ENCODE measurements at places on chromosomes 1 and 21.

DNA sequence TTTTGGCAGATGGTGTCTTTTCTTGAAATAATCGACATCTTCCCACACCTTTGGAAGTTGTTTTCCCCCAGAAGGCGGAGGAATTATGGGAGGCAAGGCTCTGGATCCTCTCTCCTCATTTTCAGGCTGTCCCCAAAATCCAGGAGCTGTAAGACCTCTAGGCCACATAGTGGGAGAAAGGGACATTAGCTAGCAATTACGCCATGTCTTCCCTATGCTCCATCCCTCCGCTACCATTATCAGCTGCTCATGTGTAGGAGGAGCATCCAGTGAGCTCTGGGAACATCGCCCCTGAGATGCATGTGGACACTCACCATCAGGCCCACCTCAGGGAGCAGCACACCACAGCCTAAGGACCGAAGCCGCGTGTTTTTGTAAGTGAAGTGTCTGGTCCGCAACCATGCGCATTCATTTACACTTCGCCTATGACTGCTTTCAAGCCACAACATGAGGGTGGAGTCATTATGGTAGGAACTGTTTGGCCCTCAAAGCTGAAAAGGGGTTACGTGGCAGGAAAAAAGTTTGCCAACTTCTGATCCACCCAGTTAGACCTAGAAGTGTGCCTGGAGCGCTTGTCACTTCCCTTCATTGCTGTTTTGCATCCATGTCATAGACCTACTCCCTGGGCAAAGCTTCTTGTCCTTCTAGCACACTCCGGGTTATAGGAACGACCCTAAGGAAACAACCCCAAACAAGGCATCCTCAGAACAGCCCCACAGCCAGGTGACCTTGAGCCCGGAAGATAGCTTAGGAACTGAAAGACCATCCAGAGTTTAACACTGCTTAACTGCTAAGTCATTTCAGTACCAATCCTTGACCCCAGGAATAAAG, 85.5 kb downstream of the C1orf94 start:
- no peak for DNase-seq

DNA sequence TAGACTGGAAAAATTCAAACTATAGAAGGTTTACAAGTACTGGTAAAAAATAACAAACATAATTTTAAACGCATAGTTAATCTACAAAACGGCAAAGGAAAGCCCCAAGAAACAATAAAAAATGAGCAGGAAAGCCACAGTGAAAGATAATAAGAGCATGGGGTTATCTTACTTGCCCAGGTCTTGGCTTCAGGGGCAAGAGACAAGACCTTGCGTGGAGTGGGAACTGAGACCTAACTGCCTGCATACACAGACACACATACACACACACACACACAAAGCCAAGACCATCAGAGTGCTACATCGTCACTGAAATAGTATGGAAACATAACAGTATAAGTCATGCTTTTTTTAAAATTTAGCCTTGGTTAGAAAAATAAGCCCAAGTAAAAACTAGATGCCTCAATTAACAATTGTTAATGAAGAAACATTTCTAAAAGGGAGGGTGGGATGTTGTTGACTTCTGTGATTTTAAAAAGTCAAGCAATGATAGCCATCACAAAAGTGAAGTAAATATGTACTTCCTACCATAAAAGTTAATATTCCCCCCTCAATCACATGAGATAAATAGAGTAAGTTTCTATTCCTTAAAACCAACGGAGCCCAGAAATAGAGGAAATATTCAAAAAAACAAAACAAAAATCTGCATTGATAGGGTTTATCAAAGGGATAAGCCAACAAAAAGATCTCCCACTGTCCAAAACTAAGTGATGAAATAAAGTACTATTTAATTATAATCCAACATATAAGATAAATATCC, 29.4 kb upstream of the CRP start:
- no peak for DNase-seq

- DNase-seq, result no peak
These were observed 105.7 kb upstream of the COL6A1 start for GRCh38 chr21:45875881-45876280.

DNA sequence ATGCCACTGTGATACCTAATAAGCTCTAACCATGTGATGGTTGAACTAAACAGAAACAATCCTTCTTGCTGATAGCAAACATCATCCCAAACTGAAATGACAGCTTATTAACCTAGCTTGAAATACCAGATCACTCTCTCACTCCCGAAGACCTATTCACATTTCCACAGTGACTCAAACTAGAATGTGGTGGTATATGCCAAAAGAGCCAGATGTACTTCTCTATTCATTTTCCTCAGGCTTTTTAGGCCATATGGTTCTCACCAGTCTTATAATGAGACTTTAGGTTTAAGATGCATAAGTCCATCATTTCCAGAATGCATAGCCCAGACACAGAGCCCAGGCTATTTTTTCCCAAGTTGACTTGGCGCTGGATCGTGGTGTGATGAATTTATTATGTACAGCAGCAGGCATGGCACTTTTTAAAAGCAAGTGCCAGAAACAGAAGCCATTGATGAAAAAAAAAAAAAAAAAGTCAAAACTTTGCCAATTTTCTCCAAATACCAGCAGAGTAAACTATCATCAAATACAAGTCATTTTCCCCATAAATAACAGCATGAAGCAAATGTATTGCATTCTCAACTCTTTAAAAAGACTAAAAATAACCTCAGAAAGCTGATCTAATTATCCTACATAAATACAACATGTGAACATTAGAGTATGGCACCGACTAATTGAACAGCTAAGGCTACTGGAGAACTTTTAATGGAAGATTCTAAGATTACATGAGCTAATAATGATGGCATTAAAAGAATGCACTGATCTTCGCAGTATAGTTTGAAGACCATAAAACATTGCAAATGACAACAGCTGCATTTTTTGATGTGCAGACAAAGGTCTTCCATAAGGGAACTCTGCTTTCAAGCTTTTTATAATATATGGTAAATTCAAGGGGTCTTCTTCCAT, 365.4 kb downstream of the LRRIQ3 start:
- no peak for DNase-seq

GRCh38 chr21:41812679-41813078, 45.8 kb upstream of the RIPK4 start:
- DNase-seq, result no peak

- DNase-seq, result no peak
These were observed 101.0 kb upstream of the CASZ1 start for GRCh38 chr1:10897321-10897980.

DNA sequence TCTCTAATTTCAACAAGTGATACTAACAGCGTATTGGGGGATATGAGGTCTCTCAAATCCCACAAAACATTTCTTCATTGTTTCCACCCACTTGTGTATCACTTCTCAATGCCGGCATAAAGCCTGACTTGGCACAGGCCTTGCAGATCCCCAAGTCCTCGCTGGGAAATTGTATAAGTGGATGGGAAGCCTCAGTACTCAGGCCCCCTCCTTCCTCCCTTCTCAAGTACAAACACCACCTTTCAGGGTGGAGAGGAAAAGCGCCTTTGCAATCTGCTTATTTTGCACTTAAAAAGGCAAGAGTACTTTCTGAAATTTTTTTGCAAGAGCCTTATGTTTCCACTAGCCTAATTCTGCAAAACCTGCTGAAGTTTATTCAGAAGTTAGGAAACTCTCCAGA, 25.8 kb upstream of the KLHDC8A start:
- no peak for DNase-seq

DNA sequence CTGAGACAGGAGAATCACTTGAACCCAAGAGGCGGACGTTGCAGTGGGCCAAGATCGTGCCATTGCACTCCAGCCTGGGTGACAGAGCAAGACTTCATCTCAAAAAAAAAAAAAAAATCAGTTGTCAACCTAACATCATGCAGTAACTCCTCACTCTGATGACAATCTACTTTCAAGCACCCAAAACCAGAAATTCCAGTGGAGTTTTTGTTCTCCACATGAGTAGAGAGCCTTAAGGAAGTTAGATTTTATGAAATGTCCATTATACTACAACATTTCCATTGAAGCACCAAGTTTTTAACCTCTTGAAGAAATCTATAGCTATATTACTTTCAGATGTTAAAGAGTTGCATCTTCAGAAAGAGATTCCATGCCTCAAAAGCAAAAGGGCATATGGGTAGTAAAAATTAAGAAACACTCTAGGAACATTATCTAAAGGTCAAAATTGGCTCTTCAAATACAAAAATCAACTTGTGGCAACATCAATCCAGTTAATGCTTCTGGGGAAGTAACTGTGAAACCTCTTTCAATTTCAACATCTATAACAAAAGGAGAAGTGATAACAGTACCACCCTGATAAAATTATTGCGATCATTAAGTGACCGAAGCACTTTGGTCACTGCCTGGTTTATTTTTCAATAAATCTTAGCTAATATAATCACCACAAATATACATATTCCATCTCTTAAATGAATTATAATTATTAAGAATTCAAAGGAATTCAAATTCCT, 7.7 kb downstream of the LPGAT1 start:
- DNase-seq, result no peak

DNA sequence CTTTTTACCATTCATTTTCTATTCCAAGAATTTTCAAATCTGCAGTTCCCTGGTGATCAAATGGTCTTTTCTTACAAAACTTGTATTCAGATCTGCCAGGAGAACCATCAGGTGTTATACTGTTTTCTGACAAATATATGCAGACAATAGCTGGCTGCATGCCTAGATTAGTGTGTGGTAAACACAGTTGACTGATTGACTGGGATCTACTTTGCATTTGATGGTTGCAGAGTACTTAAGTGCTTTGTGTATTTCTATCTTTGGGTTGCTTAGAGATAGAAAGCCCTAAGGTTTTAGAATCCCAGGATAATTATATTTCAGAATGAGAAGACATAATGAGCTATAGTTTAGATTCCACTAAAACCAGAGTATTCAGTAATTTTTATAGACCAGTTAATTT, 102.0 kb upstream of the CHODL start:
- no peak for DNase-seq

GRCh38 chr1:100927276-100927675, 31.4 kb downstream of the SLC30A7 start:
- peak; percentile 25 for DNase-seq

- DNase-seq, result no peak
These were observed 33.5 kb downstream of the TRIM11 start for GRCh38 chr1:228373004-228373680.

- no peak for DNase-seq
These were observed 615.4 kb downstream of the KIF26B start for GRCh38 chr1:245770156-245770555.
